ENCODE measurements at places on chromosomes 11 and 22.

DNA sequence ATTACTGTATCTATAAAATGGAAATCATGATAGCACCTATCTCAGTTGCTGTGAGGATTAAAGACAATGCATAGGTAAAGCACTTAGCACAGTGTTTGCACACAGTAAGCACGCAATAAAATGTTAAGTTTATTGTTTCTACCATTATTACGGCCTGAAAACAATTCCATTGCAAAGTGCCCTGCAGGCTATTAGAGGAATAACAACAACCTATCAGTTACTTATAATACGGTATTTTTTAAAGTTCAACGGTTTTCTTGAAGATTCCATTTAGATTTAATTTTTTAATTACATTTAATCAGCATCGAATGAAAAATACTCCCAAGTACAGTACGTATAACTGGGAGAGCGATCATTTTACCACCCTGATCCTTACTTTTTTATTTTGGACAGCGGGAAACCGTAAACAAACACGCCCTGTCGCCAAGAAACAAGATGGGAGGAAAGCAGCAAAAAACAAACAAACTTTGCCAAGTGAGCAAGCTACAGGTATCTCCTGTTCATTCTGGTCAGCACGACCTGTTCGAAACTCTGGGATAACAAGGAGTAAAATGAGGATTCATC, 893 bp downstream of the SLC36A4 start:
- DNase-seq = no peak

DNA sequence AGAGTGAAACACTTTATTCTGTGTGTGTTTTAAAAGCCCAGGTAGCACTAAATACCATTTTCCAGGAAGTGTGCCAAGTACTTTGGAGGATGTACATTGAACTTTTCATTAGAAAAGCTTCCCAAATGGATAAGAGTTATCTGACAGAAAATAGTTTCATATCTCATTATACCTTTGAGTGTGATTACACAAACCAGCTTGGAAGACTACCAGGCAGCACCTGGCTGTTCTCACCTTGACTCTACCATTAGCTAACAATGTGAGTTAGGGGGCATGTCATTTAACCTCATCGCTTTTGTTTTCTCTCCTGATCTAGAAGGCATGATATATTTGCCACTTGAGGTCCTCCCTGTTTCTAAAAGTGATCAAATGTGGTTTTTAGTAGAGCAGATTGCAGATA, 50.2 kb downstream of the GRM5 start:
- no peak for DNase-seq

DNA sequence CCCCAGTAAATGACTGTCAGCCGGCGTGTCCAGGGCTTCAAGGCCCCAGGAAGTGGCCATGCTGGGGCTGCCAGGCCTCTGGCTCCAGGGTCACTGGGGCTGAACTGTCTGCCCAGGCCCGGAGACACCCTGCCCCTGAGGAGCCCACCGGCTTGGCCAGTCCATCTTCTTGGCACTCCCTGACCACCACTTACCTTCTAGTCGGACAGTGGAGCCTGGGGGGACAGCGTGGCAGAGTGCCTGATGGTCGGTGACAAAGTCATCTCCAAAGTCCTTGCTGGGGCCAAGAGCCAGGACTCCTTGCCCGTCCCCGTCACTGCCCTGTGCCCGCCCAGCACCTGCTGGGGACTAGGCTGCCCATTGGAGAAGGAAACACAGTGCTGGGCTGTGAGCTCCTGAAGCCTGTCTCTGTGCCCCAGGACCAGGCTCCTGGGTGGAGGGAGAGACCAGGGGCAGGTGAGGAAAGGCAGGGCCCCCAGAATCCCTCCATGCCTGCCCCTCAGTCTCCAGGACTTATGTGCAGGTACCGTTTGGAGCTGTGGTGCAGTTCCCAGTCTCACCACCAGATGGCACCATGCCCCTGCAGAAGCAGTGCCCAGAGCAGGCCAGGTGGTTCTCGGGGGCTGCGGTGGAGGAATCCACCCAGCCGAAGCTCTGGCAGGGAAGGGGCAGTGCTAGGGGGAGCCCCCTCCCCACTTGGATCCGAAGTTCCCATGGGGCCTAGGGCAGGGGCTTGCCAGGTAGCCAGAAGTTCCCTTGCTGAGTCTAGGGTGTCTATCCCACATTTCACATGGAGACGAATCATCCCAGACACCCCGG, 6.0 kb upstream of the CCDC188 start:
- DNase-seq = peak; percentile 89

GRCh38 chr11:112156153-112156955, 7.5 kb downstream of the IL18 start:
- no peak for DNase-seq

- no peak for DNase-seq
Measured at GRCh38 chr11:112163875-112164685, at the start of gene IL18. IL18 (minus strand) TSS chr11:112164094; CDS start chr11:112155053, 9,041 bp downstream.

- DNase-seq = no peak
Measured at GRCh38 chr11:124971810-124972209, 17.8 kb downstream of the CCDC15 start.

DNA sequence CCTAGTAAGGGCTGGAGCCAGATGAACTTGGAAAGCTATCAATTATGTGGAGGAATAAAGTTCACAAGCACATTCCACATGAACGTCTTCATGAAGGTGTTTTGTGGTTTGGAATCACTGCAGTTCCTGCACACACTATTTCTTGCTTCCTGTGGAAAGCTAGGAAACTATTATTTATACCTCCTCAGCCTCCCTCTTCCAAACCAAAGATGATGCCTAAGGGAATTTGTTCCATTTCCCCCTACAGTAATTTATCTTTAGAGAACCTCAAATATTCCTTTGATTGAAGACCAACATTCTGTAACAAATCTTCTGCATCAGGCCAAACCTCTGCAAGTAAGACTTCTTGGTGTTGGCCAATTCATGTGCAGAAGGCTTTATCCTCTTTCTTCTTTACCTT, 115.8 kb upstream of the ARHGAP20 start:
- no peak for DNase-seq

DNA sequence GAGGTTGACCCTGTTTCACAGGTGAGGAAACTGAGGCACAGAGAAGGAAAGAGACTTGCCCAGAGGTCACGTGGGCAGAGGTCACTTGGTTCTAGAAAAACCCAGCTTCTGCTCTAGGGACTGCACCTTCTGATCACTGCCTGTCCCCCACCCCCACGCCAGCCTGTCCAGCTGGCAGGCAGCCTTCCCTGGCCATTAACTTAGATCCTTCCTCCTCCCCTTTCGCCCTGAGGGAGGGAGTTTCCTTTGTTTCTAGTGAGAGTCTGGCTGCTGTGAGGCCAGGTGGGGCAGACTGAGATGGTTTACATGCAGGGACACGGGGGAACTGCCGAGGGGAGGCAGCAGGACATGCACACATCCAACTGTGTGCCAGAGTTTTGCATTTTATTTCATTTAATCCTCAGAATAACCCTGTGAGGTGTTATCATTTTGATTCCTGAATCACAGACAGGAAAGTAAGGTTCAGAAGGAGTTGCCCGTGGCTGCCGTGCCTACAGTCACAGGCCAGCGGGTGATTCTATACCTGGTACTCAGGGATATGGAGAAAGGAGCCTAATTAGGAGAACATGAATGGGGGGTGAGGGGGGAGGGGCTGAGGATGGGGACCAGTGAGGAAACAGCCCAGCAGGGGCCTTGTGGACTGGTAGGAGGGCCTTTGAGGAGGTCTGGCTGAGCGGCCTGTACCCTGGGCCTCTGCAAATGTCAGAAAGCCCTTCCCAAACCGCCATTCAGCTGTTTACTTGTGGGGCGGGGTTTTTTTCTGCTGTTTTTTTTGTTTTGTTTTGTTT, 3.4 kb downstream of the FAM83F start:
- DNase-seq = no peak

- DNase-seq = peak; percentile 53
Measured at GRCh38 chr11:128520888-128521681, 66.3 kb downstream of the ETS1 start.

DNA sequence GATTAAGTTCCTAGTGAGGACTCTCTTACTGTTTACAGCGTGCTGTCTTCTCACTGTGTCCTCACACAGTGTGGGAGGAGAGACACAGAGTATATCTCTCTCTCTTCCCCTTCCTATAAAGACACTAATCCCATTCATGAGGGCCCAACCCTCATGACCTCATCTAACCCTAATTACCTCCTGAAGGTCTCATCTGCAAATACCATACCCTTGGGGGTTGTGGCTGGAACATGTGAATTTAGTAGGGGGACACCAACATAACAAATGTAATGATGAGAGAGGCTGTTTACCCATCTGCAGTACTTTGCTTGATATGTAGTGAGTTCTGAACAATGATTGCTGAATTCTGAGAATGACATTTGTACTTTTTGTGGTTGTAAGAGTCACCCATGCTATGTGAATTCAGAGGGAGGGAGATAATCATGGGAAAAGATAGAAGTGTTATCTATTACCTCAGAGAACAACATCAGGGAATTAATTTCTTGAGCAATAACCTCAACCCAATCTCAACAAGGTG, 4.9 kb upstream of the OR52W1 start:
- peak; percentile 3 for DNase-seq

DNA sequence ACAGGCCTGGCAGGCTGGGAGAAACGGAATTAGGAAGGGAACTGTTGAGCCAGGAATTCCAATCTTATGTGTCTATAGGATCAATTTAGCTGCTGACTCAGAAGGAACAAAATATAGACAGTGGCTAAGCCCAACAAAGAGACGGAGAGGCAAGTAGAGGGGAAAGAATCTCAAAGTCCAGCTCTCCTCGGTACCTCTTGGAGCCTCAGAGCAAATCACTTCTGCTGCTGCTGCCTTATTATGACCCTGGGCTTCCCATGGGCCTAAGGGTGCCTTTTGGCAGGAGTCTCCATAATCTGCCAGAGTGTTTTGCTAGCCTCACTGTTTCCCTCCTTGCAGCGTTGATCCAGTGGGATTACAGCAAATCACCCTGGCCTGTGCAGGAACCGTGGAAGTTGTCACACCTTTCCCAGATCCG, 31.7 kb downstream of the PAX6 start:
- DNase-seq = no peak

- no peak for DNase-seq
Measured at GRCh38 chr11:74327076-74327475, 15.6 kb upstream of the P4HA3 start.

DNA sequence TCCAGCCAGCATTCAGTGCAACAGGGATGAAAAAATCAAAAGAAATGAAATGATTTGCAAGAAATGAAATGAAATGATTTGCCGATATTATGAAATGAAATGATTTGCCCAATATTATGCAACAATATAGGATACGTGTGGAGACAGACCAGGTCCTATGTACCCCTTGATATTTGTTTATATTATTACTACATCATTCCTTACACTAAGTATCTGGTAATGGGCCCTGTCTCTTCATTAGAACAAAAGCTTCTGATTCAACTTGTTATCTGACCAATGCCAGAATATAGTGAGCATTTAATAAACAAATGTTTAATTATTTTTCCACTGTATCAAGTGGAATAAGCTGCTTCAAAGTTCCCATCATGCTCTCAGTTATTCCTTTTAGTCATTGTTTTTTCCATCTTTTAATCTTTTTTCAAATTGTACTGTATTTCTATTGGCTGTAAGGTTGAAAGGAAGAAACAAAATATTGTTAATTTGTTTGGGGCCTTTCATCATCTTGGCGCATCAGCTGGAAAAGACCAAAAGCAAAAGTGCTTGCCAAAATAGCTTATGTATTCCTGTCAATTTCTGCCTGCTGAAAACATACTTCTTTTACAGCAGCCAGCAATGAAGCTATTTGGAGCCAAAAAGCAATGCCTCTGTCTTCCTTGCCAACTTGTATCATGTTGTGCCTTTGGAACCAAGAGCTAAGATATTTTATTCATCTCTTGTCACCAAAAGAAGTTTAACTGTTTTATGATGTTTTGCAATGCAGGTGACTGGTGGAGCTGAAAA, 2314.9 kb downstream of the LRRC4C start:
- no peak for DNase-seq

DNA sequence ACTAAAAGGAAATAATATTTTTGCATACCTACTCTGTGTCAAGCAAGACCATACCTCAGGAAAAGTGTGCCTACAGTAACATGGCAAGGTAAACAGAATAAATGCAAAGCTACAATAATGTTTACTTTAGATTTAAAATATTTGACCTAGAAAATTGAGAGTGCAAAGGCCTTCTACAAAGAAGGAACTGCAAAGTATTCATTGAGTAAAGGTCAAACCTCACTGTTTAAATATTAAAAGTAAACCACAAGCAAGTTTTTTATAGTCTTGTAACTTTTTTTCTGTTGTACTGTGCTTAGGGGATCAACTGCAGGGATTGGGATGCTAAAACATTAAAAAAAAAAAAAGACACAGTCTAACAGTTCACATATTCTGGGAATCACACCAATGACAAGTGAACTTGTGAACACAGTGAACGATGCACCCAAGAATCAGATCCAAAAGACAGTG, 48.8 kb downstream of the CWF19L2 start:
- no peak for DNase-seq

- DNase-seq = no peak
Measured at GRCh38 chr11:58057481-58057880, 26.7 kb downstream of the OR6Q1 start.

DNA sequence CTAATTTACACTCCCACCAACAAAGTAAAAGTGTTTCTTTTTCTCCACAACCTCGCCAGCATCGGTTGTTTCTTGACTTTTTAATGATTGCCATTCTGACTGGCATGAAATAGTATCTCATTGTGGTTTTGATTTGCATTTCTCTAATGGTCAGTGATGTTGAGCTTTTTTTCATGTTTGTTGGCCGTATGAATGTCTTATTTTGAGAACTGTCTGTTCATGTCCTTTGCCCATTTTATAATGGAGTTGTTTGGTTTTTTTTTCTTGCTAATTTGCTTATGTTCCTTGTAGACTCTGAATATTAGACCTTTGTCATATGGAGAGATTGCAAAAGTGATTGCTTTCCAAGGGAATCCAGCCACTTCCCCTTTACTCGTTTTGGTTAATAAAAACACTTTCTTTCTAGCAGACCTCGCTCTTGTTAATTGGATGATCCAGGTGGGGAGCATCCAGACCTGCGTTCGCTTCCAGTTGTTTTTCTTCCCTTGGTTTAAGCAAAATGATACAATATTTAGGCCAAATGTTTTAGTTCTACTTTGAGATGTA, 17.1 kb upstream of the APOL4 start:
- no peak for DNase-seq

GRCh38 chr22:17969701-17970113, 54.7 kb downstream of the MICAL3 start:
- no peak for DNase-seq

DNA sequence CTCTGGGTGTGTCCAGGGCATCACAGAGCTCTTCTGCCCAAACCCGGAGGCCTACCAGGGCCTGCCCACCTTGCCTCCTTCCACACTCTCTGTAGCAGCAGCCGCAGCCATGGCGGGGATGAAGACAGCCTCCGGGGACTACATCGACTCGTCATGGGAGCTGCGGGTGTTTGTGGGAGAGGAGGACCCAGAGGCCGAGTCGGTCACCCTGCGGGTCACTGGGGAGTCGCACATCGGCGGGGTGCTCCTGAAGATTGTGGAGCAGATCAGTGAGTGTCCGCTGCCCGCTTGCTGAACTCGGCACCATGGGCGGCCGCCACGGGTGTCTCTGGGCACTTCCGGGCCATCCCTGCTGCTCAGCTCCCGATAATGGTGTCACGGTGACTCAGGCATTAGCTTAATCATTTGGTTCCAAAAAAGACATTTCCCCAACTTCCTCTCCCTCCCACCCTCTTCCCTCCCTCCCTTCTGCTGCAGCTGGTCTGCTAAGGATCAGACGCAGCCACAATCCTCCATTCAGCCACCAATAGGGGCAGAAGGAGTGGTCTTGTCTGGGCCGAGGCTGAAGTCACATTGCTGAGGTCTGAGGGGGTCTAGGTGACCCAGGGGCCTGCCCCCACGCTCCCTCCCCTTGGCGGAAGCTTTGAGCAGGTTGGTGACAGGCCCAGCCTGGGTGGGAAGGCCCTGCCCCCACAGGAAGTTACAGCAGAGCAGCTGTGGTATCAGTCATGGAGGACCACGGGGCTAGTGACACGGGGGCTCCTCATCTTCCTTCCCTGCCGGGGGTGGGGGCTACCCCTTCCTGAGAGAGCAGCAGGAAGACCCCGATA, 950 bp downstream of the FERMT3 start:
- peak; percentile 79 for DNase-seq

Data from CD4-positive, alpha-beta T cell treated with Interleukin-2 at 100 ng/mL for 4 hours (primary cell).